Adipocyte (in vitro differentiated cells): ENCODE measurements at places on chromosomes 16 and 17.
A peak's percentile ranks its signal among the peaks of the same experiment; 100 is the strongest.

GRCh38 chr17:10061111-10061845 is 137.1 kb downstream of the GAS7 start:
- peak; percentile 95 for DNase-seq

- no peak for DNase-seq
These were observed 197.3 kb downstream of the SOX9 start for GRCh38 chr17:72318131-72318530.

DNA sequence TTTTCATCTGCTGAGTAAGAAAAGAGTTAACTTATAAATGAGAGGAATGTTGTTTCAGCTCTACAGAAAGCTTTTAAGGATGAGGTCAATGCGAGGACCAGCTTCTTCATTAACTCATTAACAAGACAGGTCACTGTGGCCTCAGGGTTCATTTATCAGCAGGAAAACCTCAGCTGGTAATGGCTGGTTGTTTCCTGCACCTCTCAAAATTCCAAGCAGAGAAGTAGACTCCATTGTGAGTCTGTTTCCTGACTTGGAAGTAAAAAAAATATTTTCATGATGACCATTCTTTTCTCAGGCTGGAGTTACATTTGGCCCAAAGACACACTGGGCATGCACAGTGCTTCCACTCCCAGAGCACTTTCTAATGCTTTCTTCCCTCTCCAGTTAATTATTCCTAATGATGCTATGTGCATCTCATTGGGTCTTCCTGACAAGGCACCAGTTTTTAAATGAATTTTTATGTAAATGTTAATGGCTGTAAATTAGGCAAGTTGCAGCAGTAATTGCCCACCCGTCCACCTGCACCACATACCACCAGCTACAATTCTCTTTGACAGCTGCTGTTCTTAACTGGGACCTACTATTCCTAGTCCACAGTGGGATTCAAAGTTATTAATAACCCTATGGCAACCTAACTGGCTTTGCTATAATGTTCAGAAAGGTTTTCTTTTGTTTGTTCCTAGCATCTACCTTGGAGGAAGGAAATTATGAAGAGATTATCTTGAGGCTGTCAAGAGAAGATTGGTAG is 89.5 kb upstream of the BCAR1 start:
- DNase-seq: peak; percentile 13

DNA sequence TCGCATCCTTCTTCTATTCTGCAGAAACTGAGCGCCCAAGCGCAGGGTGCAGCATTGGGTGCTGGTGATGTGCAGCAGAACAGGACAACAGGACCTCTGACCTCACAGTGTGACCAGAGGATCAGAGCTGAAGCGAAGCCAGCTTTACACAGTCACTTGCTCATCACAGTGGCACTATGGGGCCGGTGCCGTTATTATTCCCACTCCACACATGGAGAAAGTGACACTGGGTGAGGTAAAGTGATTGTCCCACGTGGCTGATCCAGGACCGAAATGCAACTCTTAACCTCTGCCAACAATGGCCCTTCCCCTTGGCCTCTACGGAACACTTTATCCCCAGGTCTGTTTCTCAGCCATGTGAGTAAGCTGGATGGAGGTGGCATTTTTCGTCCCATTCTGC is 171.2 kb downstream of the C16orf78 start:
- no peak for DNase-seq

GRCh38 chr16:68719993-68720489 is 17.1 kb upstream of the CDH1 start:
- no peak for DNase-seq

- DNase-seq: peak; percentile 50
These were observed 78.1 kb upstream of the TOB1 start for GRCh38 chr17:50944054-50944901.

- DNase-seq: no peak
These were observed 35.1 kb upstream of the SREBF1 start for GRCh38 chr17:17871913-17872312.

DNA sequence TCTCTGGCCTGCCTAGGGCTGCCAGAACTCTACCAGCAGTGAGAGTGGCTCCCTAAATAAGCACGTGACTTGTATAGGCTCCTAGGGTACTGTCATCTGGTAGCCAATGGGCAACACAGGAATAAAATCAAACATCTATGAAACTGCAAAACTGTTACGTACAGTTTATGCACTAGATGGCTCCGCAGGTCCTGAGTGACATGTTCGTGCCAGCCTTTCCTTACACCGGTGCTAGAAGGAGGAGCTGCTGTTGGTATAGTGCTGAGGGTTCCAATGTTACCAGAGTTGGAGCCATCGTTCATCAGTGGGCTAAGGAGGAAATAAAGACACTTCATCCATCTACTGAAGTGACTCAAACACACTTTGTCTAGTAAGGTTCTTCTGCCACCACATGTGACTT is 63.2 kb upstream of the TRAP1 start:
- no peak for DNase-seq

DNA sequence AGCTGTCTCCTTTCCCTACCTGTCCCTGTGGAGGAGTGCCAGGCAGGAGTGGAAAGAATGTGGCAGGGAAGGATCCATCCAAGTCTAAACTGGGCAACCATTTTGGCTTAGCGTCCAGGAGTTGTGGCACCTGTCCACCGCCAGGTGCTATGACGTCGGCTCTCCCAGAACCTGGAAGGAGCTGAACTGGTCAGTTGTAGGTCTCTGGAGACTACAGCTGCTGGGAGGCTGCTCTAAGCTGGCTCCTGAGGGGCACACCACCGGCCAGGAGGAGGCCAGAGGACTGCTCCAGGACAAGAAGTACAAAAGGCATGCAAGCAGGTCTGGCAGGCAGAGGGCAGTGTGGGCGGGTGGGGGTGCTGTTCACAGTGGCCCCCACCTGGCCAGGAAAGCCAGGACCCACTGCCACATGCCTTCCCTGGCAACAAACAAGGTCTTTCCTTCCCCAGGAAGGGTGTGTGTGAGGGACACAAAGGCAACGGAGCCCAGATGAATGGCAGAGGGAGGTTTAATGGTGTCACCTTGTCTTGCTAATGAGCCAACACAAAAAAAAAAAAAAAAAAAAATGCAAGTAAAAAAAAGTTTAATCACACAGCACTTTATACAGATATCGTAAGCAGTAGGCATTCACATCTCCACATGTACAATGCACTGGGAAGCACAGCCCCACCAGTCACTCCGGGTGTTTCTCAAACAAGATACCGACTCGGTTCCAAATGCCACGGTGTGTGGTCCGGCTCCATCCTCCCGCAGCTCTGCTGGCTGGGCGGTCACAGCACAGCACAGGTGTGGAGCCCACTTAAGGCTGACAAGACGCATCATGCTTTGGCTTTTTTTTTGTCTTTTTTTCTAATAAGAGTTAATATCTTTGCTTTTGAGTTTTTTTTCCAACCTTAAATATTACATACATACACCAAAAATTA is 4.8 kb downstream of the SPHK1 start:
- no peak for DNase-seq

- no peak for DNase-seq
These were observed 6.7 kb upstream of the C16orf95 start for GRCh38 chr16:87323727-87324410.

GRCh38 chr17:74963656-74964055 is 8.9 kb downstream of the HID1 start:
- DNase-seq: no peak

DNA sequence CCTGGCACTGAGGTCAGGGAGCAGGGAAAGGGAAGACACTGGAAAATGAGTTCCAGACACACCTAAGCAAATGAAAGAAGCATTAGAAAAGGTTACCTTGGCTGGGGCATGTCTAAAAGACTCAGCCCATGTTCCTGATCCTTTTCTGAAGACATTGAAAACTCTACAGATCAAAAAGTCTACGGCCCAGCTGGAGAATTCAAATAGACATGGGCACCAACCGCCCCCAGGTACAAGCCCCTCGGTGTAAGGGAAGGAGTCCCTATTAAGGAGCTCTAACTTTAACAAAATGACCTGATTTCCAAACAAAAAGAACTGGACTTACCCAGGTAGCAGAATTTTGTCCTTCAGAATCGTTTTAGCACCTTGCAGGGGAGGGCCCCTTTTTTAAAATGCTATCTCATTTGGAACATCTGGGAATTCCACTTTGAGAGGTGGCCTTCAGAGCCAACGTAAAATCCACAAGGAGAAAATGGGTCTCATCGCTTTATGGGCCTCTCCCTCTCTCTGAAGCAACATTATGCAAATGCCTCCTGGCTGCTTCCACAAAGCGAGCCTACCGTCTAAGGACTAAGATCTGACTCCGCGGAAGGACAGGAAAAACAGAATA is 43.6 kb upstream of the RBFOX3 start:
- DNase-seq: no peak

GRCh38 chr16:769184-769784 is 8.8 kb downstream of the MSLN start:
- no peak for DNase-seq

DNA sequence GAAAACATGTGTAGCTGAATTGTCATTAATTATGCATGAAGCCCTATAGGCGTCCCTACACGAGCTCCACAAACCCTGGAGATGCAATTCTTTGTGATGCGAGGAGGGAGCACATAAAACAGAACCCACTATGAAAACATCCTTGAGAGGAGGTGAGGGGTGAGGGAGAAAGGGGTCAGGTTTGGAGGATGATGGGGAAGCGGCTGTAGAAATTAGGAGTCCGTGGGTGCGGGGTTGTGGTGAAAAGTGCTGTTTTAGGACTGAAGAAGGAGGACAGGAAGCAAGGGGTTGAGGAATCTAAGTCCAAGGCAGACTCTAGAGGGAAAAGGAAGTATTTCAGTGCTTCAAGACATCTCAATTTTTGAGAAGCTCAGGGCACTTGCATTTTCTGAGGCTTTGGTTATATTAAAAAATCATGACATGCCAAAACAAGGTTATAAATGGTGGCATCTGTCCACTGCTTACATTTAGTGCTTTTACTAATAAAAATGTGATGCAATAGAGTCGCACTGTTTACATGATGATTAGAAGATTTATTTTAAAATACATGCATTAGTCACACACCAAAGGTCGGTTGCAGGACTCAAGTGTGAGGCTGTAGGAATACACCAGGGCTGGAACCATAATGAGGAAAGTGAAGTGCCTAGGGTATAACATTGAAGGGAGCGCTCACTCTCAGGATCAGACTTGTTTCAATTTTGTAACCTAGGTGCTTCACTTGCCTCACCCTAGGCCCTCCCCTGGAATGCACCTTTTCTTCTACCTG is 379.5 kb downstream of the HS3ST4 start:
- DNase-seq: no peak

DNA sequence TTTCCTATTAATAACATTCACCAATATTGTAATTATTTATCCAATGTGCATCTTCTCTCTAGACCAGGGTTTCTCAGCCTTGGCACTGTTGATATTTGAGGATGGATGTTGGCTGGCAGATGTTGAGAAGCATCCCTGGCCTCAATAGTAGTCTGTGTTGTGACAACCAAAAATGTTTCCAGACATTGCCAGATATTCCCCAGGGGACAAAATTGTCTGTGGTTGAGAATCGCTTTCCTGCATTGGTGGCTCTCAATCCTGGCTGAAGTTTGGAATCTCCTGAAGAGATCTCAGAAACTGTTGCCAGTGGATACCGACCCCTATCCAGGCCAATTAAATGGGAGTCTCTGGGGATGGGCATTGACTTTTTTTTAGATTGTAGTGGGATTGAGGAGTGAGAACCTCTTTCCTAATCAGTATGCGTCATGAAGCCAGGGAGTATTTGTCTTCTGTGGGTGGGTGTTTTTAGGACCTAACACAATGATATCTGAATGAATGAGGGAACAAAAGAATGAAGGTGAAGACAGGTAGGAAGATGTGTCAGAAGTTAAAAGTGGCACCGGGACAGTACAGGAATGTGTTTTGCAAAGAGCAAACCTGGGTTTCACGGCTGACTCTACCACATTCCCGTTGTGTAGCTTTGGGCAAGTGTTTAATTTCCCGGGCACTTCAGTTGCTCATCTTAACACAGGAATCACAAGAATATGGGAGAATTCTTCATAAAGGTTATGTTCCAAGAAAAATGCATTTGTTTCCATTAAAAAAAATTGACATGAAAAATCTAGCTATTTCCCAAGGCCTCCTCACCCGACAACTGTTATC is 24.3 kb downstream of the HSD17B2 start:
- DNase-seq: peak; percentile 26

- no peak for DNase-seq
These were observed 148.7 kb upstream of the HS3ST2 start for GRCh38 chr16:22665048-22665797.

GRCh38 chr16:31181102-31181830 is 1.3 kb downstream of the FUS start:
- DNase-seq: peak; percentile 65

- DNase-seq: no peak
These were observed 142.8 kb downstream of the IRF8 start for GRCh38 chr16:86041807-86042206.

DNA sequence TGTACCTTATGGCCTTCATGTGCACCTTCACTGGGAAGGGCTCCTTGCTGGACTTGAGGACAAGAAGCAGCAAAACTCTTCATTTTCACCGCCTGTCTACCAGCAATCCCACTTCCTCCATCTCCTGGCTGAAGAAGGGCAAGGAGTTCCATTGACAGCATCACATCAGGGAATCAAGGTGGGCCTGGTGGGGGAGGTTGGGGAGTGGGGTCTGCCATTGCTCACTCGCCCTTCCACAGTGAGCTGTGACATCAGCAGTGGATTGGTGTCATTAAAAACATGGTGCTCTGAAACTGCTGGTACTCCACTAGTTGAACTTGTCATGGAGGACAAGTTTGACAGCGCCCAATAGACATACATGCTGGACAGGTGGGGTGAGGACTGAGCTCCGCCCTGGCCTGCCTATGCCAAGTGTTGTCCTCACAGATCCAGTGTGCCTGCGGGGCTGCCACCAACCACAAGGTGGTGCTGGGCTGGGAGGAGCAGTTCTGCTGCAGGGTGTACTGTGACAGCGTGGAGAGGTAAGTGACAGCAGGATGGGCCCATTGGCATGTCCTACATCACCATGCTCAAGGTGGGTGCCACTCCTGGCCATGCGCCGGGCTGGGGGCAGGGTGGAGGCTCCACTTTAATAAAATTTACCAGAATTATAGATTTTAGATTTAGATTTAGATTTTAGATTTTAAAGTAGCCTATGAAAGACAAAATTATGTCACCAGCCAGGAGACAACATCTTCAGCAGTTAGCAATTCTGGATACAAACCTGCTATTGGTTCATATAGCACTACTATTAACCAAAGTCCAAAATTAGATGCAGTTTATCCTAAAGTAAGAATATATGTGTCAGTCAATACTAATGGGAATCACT is 1729.1 kb downstream of the TP53TG3F start:
- no peak for DNase-seq

DNA sequence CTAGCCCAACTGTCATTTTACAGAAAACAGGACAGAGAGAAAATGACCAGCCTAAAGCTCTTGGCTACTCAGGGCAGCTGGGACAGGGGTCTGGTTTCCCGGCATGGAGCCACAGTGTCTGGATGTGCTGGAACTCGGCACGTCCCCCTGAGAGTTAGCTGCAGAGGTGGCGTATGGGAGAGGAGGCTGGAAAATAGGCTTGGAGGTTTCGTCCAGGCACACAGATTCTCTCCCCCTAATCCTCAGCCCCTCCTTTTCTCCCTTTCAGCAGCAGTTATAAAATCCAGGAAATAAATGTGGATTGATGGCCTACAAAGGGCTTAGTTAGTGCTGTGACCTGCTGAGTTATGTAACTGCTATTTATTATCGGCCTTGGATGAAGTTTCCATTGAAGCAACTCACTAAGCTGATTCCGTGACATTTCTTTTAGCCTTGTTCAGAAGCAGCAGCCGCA is 89.5 kb upstream of the TOB1 start:
- no peak for DNase-seq
